ENCODE measurements at places on chromosomes 4 and X.

DNA sequence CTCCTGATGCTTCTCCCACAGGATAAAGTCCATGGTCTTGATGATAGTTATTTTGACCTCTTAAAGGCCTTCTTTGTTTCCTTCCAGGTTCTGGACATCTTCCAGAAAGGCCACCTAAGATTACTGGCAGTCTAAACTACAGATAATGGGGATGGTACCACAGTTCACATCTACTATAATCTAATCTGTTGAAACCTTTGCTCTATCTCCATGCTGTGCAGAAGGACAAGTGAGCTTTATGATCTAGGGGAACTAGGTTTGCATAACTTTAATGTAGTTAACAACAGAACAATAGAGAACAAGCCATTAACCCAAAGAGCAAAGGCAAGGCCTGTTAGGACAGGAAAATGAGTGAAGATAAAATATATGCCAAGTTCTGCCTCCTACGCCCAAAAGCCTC, 103.9 kb upstream of the KLHL13 start:
- DNase-seq: no peak

DNA sequence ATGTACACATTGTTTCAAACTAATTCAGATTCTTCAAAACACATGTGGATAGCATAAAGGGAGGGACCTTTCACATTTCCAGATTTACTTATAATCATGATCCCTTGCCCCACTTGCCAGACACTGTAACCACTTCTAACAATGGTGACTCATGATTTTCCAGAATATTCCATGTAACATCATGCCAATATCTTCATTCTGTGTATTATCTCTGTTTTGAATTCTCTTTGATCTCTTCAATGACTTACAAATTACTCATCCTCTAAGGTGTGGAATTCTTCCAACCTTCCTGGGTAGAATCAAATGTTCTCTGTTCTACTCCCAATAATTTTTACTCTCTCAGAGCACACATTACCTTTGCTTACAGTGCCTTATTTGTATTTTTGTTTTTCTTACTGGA, 517.1 kb downstream of the PCDH7 start:
- no peak for DNase-seq

- peak; percentile 22 for DNase-seq
Observed at GRCh38 chr4:174058846-174059245, 224.6 kb downstream of the FBXO8 start.

GRCh38 chr4:70496231-70496630, 22.1 kb upstream of the AMTN start:
- DNase-seq: no peak

DNA sequence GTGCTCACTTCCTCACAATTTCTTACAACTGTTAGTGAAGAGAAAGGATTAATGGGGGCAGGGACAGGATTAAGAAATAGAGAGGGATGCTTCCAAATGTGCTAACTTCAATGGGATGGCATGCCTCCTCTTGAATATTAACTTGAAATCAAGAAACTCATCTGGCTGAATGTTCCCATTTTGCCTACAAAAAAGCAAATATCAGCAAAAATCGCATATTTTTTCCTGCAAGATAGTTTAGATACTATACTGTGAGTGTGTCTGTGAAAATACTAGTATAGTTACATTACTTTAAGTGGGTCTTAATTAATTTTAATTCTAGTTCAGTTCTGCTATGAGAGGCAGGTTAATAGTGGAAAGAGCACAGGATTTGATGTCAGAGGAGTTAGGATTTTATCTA, 4.9 kb downstream of the PAICS start:
- DNase-seq: no peak

DNA sequence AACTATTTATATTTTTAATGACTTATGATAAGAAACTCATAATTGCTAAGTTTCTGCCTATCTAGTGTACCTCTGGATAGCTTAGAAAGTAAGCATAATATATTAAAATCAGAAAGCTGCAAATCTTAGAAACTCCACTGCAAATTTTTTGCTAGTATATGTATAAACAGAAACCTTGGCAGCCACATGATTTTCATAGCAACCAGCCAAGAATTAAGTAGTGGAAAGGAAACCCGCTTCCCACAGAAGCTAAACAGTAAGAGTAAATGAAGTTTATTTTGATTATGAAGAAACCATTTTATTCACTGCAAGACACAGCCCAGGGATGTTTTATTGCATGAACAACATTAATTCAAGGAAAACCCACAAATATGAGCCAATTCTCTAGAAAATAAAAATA, 872.5 kb upstream of the ADGRL3 start:
- DNase-seq: no peak

DNA sequence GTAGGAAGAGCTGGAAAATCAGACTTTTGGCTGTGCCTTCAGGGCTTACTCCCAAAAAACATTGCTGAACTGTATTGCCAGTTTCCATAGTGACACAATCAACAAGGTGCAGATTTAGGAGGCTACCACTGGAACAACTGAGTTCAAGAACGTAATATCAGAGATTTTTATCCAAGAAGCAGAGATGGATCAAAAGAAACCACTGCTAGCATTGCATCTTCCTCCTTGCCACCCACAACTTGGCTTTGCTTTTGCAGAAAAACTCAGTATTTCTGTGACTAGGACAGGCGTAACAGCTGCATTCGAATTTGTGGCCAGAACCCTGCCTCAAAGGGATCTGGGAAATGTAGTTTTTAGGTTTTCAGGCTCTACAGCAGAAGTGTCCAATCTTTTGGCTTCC, 27.8 kb upstream of the WDFY3 start:
- DNase-seq: no peak

DNA sequence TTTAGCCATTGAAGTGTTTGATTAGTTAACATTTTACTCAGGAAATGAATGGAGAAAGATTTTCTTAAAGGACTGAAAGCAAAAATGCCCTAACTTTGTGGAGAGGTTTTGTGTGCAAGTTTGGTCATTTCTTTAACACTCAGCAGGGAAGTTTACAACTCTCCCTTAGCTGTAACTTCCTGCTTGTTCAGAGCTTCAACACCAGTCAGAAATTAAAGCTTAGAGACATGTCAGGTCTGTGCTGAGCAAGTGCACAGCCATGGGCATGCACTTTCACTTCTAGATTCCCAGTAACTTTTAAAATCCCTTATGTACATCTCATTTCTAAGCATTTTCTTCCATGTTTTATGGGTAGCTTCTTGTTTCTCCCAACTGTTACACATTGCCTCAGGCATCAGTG, 326.0 kb downstream of the ACTRT1 start:
- DNase-seq: no peak

- no peak for DNase-seq
Observed at GRCh38 chr4:1825326-1825725, 30.6 kb downstream of the LETM1 start.

DNA sequence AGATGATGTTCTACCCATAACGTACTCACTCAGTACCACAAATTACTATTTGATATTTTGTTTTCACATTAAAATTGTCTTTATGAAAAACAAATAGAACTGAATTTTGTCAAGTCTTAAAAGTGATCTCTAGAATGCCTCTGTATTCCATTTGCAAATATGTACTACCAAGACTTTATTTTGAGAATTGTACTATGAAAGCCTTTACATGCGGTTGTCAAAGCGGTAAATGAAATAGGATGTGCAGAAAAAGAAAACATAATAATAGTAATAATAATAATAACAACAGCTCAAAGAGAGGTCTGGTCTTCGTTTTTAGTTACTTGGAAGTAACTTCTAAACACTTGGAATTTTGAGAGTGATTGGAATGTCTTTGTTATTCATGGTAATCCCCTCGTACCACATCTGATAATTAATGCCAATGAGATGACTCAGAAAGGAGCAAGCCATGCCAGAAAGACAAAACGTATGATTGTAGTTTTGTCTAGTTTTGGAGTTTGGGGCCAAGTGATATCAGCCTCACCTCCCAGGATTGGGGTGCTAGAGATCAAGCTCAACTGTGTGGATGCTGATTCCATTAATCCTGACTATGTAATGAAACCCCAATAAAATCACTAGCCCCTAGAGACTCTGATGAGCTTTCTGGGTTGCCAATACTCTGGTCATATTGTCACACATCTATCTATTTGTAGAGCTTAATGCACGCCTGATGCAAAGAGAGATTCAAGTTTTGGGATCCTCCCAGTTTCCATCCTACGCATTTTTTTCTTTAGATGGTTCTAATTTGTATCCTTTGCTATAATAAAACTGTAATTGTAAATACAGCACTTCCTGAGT, 20.2 kb upstream of the CTSO start:
- DNase-seq: no peak

- DNase-seq: no peak
Observed at GRCh38 chr4:181860668-181861067, 382.5 kb upstream of the TENM3 start.

- DNase-seq: peak; percentile 40
Observed at GRCh38 chrX:46554942-46555341, 9.7 kb upstream of the ZNF674 start.

GRCh38 chrX:42603016-42603415, 174.9 kb downstream of the PPP1R2C start:
- no peak for DNase-seq

DNA sequence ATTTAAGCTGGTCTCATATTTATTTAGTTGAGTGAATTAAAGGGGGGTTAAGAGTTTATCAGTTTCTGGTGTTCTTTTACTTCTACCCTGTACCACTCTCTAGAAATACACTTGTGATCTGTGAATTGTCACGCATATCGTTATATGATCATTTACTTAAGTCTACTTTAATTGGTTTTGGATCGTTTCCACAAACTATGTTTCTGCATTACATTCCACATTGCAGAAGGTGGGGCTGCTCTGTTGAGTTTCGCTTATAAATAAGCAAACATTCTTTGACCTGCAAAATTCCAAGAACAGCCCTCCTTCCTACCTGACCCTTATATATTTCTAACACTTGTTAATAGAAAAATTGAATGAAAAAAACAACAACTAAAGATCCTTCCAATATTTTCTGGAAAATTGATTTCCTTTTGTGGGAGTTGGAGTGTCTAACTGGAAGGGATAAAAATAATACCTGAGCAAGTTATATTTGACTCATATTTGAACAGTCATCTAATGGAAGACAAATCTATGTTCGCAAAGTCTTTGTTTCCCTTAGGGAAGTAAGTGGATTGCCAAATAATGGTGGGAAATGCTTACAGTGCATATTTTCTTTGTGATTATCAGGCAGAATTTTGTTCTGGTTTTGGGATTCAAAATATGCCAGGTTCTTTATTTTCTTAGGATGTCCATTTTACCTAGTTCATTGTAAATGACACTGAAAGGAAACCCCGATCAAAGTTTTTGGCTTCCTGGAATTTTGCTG, 152.7 kb downstream of the RELL1 start:
- DNase-seq: no peak

- no peak for DNase-seq
Observed at GRCh38 chr4:182447767-182448280, 204.6 kb downstream of the TENM3 start.

DNA sequence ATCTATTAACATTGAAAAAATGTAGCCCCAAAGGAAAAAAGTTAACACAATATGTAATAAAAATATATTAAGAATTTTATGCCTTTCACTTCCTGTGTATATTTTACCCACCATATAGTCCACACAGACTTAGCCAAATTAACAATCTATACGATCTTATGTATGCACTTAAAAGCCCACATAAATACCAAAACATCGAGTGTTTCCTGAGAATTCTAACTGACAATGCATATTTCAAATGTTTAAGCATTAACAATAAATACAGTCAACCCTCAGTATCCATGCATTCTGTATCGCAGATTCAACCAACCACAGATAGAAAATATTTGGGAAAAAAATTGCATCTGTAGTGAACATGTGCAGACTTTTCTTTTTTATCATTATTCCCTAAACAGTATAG, 226.8 kb downstream of the COL25A1 start:
- DNase-seq: no peak

GRCh38 chr4:69096111-69096656, at the start of gene UGT2B7:
TSS of gene UGT2B7 (plus strand) at chr4:69096474. CDS start at chr4:69096521, 47 bp downstream.
- no peak for DNase-seq

DNA sequence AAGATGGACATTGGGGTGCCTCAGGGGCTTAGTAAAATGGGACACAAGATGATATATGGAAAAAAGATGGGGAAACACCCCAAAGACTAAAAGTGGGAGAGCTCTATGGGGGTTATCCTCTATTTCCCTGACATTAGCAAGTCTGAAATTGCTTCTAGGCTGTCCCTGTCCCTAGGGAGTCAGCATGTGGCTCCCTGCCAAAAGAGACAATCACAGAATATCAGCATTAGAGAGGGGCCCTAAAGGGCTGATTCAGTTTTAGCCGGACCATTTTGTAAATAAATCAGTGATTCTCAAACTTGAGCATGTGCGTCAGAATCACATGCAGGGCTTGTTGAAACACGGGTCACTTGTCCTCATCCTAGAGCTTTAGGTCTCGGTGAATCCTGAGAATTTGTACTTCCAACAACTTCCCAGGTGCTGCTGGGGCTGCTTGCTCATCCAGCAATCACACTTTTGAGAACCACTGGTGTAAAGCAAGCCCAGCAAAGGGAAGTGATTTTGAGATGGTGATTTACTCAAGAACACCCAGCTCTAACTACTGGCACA, 165.3 kb upstream of the DGKK start:
- DNase-seq: no peak

GRCh38 chr4:123649250-123649644, 252.7 kb downstream of the SPRY1 start:
- DNase-seq: no peak

DNA sequence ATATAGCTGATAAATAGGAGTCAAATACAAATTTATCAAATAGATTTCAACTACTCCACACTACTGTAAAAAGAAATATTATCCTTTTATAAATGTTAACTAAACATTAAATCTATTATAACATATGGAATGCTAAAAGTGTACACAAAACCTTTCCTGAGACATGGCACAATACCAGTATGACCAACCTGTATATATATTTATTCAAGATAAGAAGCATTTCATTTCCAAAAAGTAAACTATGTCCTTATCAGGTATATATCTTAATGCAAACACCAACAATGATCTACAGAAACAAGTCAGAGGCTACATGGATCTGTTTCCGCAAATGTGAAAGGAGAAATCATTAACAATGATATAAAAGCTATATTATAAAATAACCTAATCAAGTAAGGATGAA, 37.8 kb downstream of the WNK3 start:
- DNase-seq: no peak

- DNase-seq: peak; percentile 59
Observed at GRCh38 chrX:140141444-140142029, 176.2 kb upstream of the CXorf66 start.

DNA sequence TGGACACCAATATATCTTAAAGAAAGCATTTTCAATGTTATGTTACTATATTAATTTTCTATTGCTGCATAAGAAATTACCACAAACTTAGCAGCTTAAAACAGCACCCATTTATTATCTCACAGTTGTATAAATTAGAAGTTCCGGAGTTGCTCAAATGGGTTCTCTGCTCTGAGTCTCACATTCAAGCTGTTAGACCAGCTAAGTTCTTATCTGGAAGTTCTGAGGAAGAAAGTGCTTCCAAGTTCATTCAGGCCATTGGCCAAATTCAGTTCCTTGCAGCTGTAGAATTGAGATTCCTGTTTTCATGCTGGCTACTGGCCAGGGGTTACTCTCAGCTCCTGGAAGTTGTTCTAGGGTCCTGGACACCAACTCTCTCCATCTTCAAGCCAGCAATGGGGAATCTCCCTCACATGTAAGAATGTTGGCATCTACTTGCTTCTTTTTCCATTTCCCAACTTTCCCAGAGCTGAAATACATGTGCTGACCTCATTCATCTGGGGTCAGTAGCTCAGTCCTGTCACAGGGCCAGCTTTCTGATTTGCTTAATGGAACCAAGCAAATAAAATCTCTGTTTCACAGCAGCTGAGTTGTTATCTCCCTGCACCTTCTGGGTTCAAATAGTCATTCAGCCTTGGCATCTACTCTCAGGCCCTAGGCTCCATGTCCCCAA, 99.6 kb upstream of the INTU start:
- no peak for DNase-seq

GRCh38 chrX:48021026-48021900, 14.5 kb downstream of the SPACA5 start:
- DNase-seq: peak; percentile 77
